Activated CD8-positive, alpha-beta memory T cell treated with anti-CD3 and anti-CD28 coated beads for 1 hour (primary cell): ENCODE measurements at places on chromosomes 2 and 18.

- DNase-seq: no peak
These were observed 35.8 kb downstream of the HPCAL1 start for GRCh38 chr2:10338270-10339188.

GRCh38 chr18:53219853-53220252, 879.9 kb downstream of the DCC start:
- no peak for DNase-seq

GRCh38 chr2:133377599-133377998, 190.7 kb downstream of the NCKAP5 start:
- DNase-seq: no peak

GRCh38 chr18:61628085-61628484, 264.7 kb downstream of the RNF152 start:
- DNase-seq: no peak

DNA sequence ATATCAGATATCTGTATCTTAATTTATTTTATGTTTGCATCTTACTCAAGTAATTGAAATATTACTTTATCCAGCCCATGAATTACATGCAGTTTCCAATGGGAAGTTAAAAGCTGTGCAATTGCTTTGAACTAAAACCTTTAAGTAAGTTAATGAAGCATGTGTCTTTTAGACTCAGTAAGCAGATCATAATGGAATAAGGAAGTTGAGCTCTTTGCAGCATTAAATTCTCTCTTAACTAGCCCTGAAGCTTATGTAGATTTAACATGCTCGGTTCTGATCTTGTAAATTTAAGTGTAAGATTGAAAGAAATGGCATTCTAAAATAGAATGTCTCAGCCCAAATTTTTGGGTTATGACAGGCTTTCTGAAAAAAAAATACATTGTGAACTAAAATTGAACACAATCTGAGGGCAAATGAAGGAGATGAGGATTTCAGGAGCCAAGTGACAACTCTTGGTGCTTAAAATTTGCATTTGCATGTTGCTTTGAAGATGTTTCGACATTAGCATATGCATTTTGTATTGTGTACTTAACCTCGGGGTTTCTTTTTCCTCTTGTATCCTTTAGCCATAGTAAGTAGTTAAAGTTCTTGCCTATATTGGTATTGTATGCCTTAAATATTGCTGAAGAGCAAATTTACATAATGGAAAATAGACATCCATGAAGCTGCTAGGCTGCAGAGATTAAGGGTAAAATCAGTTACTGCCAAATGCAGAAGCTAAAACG, 297.8 kb upstream of the KCNJ3 start:
- no peak for DNase-seq

GRCh38 chr2:70962211-70962884, 16.1 kb upstream of the ANKRD53 start:
- DNase-seq: no peak

DNA sequence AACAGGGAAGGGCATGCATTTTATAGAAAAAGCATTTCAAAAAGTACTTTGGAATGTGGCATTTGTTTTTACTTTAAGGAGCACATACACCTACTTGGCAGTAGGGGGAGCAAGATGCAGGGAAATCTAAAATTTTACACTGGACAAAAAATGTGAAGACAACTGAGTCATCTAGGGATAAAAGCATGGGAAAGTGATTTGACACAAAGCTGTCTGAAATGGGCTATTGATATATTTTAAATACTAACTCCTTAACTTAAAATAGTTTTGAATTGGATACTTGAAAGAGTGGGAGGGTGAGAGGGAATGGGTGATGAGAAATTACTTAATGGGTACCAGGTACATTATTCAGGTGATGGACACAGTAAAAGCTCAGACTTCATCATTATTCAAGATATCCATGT, 15.8 kb downstream of the TMEM200C start:
- no peak for DNase-seq

GRCh38 chr2:233862261-233862768, 5.9 kb downstream of the MSL3B start:
- DNase-seq: no peak

DNA sequence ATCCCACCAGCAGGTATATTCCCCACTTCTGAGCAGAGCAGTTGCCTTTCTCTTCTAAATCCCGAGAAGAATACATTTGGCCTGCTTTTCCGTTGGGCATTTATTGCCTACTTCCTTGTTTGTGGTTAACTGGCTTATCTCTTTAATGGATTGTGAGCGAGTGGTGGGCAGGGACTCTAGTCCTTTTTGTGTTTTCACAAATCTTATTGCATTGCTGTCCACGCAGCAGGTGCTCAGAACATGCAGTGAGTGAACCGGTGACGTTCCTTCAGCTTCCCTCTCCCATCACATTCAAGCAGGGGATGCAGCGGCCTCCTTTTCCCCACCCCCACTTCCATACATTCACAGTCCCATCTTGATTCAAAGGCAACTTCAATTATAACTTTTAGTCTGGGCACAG, 28.9 kb upstream of the GAREM2 start:
- no peak for DNase-seq

DNA sequence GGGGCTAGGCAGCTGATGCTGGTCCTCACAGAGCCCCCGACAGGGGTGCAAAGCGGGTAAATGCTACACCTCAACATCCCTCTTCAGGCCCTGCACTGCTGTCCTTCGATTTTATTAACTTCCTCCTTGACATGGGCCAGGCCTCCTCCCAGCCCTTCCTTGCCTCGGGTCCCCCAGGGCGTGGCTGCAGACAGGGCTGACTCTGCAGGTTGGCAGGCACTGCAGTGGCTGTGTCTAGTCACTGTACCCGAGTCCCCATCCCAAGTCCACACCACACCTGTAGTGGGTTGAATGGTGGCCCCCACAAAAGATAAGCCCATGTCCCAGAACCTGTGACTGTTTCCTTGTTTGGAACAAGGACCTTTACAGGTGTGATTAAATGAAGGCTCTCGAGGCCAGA, 140.2 kb downstream of the TWIST2 start:
- no peak for DNase-seq

DNA sequence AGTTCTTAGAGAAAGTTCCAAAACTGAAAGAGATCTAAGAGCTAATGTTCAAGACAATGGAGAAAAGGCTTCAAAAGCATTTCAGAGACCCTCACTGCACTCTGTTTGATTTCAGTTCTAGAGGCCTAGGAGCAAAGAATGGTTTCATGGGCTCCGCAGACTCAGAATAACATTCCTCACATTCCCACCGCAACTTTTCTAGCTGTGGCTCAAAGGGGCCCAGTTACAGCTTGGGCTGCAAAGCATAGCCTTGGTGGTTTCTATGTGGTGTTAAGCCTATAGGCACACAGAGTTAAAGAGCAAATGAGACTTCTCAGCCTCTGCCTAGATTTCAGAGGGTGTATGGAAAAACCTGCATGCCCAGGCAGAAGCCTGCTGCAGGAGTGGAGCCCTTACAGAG, 73.0 kb downstream of the FSIP2 start:
- DNase-seq: no peak
